RWPE2 (cell line): ENCODE measurements at places on chromosomes 12 and 14.

- DNase-seq = peak; percentile 2
Observed at GRCh38 chr14:103015426-103015825, 41.9 kb downstream of the CDC42BPB start.

DNA sequence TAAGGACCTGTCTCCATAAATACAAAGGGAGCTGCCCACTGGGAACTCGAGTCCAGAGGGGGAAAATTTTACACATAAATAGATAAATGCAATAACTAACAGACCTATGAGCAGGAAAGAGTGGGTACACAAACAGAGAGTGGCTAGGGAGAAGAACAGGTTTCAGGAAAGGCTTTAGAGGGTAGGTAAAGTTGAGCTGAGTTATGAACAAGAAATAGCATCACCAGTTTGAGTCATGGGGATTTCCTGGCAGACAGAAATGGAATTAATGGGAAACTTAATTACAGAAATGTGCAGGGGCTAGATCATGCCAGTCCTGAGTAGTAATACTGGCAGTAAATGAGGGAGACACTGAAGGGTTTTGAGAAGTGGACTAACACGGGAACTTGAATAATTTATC lies 58.0 kb upstream of the CCDC175 start:
- no peak for DNase-seq

GRCh38 chr12:123150275-123150743 lies 581 bp downstream of the PITPNM2 start:
- no peak for DNase-seq

GRCh38 chr12:79266343-79267144 lies 402.0 kb downstream of the SYT1 start:
- DNase-seq = no peak

GRCh38 chr12:109178532-109178931 lies 62.1 kb downstream of the ACACB start:
- no peak for DNase-seq

- DNase-seq = no peak
Observed at GRCh38 chr12:14261096-14261495, 104.4 kb upstream of the ATF7IP start.

DNA sequence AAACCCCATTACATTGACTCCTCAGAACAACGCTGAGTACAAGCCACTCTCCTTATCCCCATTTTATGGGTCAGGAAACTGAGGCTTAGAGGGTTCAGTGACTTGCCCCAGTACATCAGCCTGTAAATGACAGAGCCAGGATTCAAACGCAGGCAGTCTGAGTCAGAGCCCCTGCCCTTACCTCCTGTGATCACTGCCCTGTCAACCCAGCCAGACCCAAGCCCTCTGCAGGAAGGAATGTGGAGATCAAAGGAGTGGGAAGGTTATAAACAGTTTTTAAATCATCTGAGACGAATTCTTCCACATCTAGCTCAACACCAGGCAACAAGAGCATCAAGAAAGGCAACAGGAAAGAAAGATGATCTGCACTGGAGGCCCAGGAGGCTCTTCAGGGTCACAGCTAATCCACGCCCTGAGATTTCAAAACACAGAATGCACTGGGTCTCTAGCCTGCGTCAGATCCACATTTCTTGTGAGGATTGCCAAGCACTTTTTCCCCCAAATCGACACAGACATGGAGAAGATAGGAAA lies 38.5 kb downstream of the SPTB start:
- DNase-seq = no peak

GRCh38 chr12:69884386-69884785 lies 59.4 kb downstream of the MYRFL start:
- no peak for DNase-seq

DNA sequence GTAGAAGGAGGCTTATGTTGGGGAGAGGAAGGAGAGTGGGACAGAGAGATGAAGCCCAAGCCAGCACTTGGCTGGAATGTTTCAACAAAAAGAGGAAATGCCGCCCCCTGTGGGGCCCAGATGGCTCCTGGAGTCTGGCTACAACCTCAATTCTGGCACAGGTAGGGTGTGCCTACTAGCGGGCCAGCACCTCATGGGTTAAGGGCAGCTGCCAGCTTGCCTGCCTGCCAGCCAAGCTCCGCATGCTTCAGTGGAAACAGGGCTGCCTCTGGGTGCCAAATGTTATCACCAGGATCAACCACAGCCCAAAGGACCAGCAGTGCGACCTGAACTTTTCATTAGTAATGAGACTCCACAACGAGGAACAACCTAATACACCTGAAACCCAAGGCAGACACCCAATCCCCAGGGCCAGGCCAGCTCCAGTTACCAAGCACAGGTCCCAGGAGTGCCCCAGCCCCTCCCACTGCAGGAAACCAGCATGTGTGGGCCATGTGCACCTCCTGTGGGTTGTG lies 11.3 kb downstream of the RAB15 start:
- DNase-seq = no peak

DNA sequence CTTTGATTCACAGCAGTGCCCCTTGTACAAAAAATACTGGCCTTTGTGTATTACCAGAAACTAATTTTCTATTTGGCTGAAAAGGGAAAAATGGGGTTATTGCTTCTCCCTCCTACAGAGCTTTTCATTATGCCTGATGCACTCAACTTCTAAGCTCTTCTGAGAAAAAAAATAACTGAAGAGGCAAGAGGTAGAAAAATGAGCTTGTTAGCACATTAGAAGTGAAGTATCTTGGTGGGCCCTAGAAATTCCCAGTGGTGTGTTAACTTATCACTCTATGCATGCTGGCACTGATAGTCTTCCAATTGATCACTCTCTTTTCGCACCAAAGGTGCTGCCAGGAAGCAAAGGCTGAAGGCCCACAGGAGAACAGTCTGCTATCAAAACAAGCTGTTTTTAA lies 17.1 kb downstream of the INSM2 start:
- DNase-seq = no peak
